ENCODE measurements at places on chromosomes 11 and 22. TPM values are rescaled to one million over a fixed set of nuclear protein-coding genes. Genes with fewer than 3 reads are reported as not detected.

- no peak for DNase-seq
These were observed 6.6 kb upstream of the MS4A18 start for GRCh38 chr11:60717956-60718355.

- DNase-seq, result no peak
These were observed 49.5 kb upstream of the RRM1 start for GRCh38 chr11:4044976-4045646.

- DNase-seq, result no peak
These were observed 60.8 kb downstream of the OTOG start for GRCh38 chr11:17607591-17608570.

- no peak for DNase-seq
These were observed 75.0 kb downstream of the CACNA1I start for GRCh38 chr22:39645532-39645931.

DNA sequence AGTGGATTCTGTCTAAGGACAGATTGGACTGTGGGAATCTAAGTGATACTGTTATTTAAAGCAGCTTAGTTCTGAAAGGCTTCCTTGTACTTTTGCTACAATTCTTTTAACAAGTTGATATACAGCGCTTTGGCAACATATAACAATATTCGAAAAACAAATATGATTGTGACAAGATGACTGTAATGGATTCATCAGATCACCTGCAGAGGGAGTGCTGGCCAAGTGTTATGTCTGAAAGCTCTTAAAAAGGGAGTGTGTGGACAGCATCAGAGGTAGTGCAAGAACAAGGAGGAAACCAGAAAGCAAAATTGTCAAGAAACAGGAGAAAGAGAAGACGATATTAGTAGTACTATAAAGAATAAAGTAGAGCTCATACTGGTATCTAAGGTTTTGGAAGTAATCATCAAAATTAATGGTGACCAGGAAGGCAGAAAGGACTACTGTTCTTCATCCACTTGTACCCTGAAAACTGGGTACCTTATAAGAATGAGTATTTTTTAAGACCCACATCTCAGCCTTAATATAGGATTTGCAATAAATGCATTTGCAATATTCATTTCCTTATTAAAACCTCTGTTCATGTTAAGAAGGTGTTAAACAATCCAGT is 1112.0 kb upstream of the CCDC90B start:
- DNase-seq, result no peak

DNA sequence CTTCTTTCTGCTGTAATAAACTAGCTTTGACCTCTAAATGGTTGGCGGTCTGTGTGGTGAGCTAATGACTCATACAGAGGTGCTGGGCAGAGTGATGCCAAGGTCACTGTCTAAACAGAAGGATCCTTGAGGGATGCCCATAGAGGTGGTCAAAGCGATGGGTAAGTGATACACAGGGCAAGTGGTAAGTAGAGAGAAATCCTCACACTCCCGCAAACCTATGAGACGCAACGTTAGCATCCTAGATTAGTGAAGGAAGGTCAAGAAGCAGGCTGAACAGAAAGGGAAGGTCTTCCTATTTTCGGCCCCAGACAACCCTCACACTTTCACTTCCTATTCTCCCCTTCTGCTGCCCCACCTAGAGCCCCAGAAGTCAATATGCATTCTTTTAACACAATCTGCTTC is 65.6 kb upstream of the SESN3 start:
- DNase-seq, result no peak

- no peak for DNase-seq
These were observed 31.8 kb upstream of the CSNK2A3 start for GRCh38 chr11:11384829-11385228.

DNA sequence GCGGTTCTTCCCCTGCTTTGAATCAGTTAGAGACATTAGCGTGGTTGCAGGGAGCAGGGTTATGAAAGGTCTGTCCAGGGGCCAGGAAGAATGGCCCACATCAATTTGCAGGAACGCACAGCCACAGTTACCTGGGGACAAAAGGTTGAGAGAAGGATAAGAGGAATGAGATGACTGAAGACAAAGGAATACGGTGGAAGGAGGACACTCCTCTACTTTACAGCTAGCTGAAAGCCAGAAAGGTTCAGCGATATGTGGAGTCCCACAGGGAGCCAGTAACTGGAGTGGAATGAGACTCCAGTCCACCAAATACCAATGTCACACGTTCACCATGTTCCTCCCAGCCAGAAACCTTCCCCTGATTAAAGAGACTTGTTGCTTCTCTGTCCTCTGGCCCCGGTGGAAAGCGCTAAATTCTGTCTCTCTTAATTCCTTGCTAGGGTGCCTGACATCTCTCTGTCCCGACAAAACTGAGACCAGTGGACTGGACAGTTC is 10.7 kb downstream of the XNDC1N start:
- no peak for DNase-seq

DNA sequence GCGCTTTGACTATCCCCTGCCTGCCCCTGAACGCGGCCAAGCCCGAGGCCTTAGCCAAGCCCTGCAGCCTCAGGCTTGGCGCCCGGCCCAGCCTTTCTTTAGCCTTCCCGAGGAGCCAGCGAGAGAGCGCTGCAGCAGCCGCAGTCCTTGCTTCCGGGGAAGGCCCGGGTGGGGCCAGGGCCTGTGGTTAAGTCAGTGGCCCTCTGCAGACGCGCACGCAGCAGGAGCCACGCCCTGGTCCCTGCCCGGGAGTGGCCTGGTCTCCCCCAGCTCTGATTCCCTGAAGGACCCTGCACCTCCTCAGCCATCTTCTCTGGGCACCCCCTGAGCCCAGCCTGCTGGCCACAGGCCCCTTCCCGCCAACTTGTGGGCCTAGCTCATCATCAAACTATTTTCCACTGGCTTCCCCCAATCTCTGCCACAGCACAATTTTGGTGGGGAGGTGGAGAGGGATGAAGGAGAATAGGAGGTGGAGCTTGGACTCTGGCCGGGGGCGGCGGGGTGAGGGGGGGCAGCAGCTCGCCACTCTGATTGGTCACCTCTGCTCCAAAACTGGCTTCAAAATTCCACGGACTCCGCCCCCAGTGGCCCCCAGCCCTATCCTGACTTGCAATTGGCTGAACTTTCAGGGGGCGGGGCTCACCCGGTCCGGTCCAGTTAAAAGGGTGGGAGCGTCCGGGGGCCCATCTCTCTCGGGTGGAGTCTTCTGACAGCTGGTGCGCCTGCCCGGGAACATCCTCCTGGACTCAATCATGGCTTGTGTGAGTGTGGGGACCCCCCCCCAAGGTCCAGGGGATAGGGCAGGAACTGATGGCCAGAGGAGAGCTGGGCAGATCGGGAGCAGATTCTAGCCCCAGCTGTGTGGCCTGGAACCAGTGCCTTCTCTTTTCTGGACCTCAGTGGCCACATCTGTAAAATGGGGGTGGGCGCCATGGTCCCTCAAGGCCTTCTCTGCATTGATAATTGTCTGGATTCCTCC is at the start of gene LGALS1:
Gene LGALS1, plus strand, starts transcription at position 686 of the 979 bp plus-strand sequence. Its CDS starts 67 bp downstream, at position 753.
- DNase-seq, result peak; percentile 93

DNA sequence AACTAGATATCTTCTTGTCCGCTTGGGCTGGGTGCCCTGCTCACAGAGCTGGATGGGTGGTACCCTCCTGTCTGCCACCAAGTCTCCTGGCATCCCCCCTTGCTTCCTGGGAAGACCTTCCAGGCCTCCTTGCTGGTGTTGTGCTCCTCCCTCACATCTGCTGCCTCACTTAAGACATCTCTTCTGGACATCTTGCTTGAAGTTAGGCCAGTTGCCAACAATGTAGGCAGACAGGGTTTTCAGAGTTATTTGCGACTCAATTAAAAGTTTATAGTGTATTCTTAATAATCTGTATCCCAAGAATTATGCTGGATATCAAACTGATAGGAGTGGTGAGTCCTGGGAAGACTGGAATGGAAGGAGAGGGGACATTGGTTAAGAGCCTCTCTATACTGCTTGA is 64.0 kb upstream of the TNRC6B start:
- no peak for DNase-seq

- DNase-seq, result no peak
These were observed 6.6 kb upstream of the FUT4 start for GRCh38 chr11:94537031-94537600.

GRCh38 chr11:27295928-27296327 is 67.1 kb downstream of the CCDC34 start:
- no peak for DNase-seq

DNA sequence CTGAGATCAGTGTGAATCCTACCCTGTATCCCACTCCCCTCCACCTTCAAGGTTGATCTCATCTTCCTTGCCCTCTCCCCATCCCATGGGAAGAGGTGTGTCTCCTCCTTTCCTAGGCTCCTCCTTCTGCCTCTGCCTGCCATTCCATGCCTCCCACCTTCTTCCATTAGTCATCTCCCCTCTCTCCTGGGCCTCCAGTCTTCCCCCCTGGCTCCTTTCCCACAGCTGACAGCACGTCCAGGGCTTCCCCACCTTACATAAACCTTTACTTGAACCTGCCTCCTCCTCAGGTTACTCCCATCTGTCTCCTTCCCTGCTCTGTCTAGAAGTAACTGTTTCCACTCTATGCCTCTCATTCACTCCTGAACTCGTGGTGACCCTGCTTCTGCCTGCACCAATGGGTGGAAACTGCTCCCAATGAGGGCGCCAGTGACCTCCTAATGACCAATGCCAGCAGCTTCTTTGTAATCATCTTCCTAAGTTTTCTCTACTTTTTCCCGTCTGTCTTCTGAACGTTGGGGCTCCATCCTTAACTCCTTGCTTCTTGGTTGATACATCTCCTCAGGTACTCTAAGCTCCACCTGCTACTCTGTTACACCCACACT is 266.9 kb upstream of the NARS2 start:
- DNase-seq, result no peak

GRCh38 chr11:12950670-12951069 is 58.4 kb upstream of the RASSF10 start:
- DNase-seq, result no peak

GRCh38 chr22:49966774-49967705 is 6.5 kb downstream of the PIM3 start:
- no peak for DNase-seq

DNA sequence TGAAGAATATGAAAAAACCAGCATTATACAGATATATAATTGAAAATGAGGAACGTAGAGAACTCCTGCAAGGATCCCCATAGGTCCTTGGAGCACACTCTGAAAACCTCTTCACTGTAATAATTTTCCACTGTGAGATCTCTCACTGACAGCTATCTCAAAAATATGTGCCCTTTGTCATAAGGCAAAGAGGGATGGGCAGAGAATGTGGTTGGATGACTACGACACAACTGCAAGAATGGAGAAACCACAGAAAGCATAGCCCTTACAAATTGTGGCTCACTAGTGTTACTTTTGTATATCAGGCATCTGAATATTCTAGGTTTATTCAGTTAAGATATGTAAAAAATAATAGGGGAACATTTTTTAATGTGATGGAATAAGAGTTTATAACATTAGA is 7.9 kb upstream of the CTSC start:
- peak; percentile 31 for DNase-seq

GRCh38 chr11:131511794-131512193 is 141.4 kb downstream of the NTM start:
- peak; percentile 42 for DNase-seq

DNA sequence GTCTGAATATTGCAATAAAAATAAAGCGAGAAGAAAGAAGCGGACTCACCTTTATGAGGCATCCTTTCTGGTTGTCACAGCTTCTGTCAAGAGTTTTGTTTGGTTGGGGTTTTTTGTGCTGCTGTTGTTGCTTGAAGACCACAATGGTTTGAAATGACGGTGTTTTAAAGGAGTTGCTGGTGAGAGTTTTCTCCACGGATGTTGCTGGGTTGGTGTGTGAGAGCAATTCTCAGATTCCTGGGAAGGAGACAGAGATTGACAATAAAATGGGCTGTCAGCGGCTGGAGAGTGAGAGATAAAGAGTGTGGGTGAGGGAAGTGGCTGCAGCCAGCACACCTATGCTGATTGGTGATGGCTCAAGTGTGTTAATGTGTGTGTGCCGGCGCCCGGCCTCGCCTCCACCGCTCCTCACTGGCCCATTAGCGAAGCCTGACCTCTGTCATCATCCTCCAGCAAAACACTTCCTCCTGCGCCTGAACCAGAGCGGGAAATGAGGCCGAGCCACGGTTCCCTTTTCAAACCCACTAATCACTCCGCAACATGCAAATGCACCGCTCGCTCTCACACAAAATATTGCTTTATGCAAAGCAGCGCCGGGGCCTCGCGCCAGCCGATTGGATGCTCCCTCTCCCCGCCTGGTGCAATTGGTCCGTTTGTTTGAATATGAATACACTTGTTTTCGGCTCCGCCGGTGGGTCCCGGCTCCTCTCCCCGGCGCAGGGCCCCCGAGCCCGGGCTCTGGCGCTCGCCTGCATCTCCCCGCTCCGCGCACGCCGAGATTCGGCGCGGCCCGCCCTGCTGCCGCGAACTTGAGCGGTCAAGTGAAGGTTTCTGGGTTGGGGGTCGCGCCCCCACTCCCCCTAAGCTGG is at the start of gene PAX6:
Gene PAX6, minus strand, starts transcription at position 544 of the 869 bp plus-strand sequence. CDS start 4,911 bp downstream, outside the sequence.
- DNase-seq, result peak; percentile 98

- DNase-seq, result no peak
These were observed 15.0 kb downstream of the SYTL2 start for GRCh38 chr11:85795712-85796487.

- DNase-seq, result no peak
These were observed 63.3 kb upstream of the BMAL1 start for GRCh38 chr11:13214276-13214675.

DNA sequence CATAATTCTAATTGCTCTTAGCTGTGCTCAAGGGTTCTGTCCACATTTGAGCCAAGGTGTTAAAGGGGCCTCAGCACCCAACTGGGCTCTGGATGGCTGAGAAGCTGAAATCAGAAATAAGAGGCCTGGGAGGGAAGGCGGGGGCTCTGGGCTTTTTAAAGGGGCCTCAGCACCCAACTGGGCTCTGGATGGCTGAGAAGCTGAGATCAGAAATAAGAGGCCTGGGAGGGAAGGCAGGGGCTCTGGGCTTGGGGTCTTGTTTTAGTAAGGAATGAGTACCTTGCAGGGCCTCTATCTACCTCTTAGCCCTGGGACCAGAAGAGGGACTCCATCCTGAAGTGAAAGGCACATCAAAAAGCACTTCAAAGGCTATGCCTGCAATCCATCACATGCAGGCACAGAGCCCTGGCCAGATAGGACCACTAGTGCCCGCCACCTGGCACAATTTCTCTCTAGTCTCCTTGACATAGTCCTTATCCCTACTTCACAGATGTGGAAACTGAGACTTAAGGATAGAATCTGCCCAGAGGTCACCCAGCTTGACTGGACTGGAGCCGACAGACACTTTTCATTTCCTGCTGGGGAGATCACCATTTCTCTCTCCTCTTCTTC is 35.6 kb downstream of the DKK3 start:
- DNase-seq, result no peak

GRCh38 chr11:86591631-86592030 is 80.8 kb downstream of the ME3 start:
- DNase-seq, result no peak

- DNase-seq, result no peak
These were observed 17.6 kb downstream of the FDX1 start for GRCh38 chr11:110447343-110447742.

The E2F8 gene
- total RNA-seq, result 22.0 TPM

The KDM4E gene
- not detected for total RNA-seq

The KRTAP5-7 gene
- not detected for total RNA-seq

The C11orf97 gene
- not detected for total RNA-seq

The DDTL gene
- not detected for total RNA-seq

The TREH gene
- total RNA-seq, result not detected

The MTFP1 gene
- total RNA-seq, result 21.9 TPM

The FGF3 gene
- not detected for total RNA-seq

The ALDH3B1 gene
- total RNA-seq, result 98.1 TPM

Measured in PC-9 (cell line).